Panc1 (cell line): ENCODE measurements at places on chromosomes 12 and 14. TPM values are rescaled to one million over a fixed set of nuclear protein-coding genes. Genes with fewer than 3 reads are reported as not detected.

- peak; percentile 67 for DNase-seq
These were observed at the start of gene DGKA for GRCh38 chr12:55930771-55931316. TSS of gene DGKA (plus strand) at chr12:55931162. CDS start at chr12:55936504, 5,342 bp downstream.

The ZNF140 gene
- 14.3 TPM for total RNA-seq

GRCh38 chr14:102187044-102187443 lies 47.3 kb downstream of the WDR20 start:
- no peak for DNase-seq

GRCh38 chr14:39433452-39433813 lies 1.2 kb upstream of the FBXO33 start:
- no peak for DNase-seq

The IRAK3 gene
- 2.4 TPM for total RNA-seq

GRCh38 chr12:101891462-101891971 lies 14.1 kb downstream of the DRAM1 start:
- DNase-seq: no peak

- no peak for DNase-seq
These were observed 48.0 kb downstream of the TGFB3 start for GRCh38 chr14:75933712-75934296.

DNA sequence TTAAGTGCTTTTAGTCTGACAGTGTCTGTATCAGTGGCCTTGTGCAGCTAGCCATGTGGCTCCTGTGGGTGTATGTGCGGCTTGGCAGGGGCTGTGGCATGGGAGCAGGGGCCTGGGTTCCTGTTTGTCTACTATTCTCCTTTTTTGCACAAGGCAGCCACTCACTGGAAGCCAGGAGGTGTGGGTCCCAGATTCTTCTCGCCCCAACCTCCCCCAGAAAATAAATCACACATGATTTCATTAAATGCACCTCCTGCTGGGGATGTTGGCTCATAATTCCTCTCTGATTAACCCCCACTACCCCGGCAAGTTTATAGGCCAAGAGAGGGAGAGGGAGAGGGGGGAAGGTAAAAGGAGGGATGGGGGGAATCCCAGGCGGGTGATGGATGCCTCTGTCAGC lies 17.6 kb downstream of the CALCOCO1 start:
- DNase-seq: no peak

DNA sequence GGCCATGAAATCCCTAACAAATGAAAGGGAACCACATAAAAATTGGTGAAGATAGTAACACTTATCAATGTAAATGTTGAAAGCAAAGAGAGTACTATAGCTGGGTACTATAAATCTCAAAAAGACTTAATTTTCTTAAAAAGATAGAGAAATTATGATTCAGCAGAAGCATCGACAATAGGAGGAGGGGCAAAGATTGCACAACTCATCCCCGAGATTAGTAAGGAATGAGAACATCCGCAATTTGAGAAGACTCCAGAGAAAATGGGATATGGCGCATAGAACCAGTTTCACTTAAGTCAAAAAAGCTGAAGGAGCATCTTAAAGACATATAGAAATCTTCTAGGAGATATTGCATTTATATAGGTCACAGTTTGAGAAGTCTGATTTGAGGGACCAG lies 220.2 kb upstream of the SLC16A7 start:
- DNase-seq: no peak

GRCh38 chr12:58575256-58575655 lies 345.0 kb downstream of the LRIG3 start:
- DNase-seq: no peak

The CHGA gene
- total RNA-seq: not detected

The PMCH gene
- total RNA-seq: not detected

DNA sequence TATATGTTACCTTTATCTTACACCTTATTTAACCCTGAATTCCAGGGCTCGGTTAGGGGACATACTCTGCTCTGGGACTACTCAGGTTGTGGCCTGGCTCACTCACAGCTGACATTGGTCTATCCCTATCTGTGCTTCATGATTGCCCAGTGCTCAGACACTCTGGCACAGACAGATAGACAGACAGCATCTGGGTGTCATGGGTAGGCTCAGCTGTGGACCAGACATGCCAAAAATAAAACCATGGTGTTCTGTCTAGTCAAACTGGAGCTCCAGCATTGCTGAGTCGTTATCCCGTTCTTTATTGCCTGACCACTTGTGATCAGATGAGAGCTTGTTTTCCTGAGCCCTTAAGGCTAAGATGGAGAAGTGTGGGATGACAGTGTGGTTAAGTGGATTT lies 29.0 kb downstream of the FBXW8 start:
- no peak for DNase-seq
